ENCODE measurements at places on chromosomes 4 and X.

DNA sequence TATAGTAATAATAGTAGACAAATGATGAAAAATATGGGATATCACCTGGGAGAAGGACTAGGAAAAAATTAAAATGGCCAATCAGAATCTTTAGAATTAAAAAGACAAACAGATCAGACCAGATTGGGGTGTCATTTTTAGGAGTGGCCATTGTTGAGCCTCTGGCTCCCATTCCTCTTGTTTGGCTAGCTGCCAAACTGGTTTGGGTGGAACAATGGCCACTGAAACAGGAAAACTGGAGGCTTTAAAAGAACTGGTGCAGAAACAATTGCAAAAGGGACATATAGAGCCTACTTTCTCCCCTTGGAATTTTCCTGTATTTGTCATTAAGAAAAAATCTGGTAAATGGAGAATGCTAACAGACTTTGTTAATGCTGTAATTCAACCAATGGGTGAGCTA lies 294.8 kb upstream of the DKK2 start:
- no peak for DNase-seq

DNA sequence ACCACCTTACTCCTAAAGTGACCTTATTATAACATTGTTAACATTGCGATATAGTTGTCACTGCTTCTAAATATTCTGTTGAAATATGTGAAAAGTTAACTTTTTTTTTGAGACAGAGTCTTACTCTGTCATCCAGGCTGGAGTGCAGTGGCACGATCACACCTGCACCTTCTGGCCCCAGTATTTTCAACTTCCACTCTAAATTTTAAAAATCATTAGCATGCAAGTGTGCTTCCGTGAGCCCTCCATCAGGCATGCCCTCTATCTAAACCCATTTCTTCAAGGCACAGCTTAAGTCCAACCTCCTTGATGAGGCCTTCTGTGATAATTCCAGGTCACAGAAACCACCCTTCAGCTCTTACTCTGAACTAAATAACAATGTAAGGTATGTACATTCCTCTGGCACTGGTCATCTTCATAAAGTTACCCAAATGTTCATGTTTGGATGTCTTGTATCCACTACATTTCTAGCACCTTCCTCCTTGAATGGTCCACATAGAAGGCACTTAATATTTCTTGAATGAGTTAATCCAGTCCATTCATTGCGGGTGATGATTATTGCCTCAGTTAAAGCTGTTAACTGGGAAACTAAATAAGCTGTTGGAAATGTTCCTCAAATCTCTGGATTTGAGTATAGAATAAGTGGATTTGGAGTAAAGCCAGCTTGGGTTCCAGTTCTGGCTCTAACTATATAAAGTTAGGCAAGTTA lies 38.6 kb upstream of the TMEM131L start:
- no peak for DNase-seq

DNA sequence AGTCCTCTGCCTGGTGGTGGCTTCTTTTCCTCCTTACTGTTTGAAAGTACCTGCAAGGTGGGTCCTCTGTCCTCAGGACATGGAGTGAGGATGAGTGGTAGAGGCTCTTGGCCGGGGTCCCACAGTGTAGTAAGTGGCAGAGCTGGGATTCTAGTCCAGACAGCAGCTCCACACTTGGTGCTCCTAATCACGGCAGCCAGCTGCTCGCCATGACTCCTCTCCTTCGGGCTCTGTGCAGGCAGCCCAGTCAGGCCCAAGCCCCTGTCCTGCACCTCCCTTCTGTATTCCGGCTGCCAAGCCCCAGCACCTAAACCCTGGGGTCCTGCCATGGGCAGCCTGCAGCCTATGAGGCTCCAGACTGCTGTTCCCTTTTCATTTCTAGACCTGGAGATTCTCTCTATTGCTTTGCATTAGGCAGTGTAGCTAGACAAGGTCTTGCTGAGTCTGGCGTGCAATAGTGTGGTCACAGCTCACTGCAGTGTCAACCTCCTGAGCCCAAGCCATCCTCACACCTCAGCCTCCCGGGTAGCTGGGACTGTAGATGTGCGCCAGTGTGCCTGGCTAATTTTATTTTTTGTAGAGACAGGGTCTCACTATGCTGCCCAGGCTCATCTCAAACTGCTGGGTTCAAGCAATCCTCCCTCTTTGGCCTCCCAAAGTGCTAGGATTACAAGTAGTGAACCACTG lies 24.9 kb downstream of the NSD2 start:
- DNase-seq = no peak

DNA sequence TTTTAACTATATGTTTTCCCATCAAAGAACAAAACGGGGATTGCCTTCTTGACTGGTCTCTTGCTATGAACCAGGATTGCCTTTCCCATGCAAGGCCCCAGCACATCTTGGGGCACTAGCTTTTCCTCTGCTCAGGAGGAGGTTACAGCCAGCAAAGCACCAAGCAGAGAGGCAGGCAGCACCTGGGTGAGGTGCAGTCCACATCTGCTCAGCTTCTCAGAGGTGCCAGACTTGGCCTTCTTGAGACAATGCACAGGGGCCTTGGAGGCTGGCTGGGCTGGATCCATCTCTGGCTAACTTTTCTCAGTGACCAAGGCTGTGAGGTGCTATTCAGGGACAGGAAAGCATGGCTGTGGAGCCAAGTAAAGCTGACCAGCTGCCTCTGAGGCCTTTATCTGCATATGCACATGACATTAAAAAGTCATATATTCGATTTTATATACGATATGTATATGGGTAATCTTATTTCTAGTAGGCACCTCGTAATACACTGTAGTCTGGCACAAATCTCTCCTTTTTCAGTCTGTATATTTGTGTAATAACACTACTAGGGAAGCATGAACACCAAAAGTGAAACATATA lies 86.9 kb downstream of the CC2D2A start:
- no peak for DNase-seq

- no peak for DNase-seq
These were observed 268.8 kb upstream of the GALNT7 start for GRCh38 chr4:172899861-172900260.

DNA sequence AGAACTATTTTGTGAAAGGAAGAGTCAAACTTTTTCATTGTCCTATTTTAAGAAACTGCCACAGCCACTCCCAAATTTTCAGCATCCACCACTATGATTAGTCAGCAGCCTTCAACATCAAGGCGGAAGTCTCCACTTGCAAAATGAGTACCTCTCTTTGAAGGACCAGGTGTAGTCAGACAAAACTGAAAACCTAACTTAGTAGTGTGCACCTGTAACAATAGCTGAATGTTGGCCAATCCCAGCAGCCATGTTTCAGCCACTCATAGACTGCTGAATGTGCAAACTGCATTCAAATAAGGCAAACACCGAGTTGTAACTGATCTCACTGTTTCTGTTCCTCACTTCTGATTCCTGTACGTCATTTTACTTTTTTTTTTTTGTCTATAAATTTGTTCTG lies 341.1 kb downstream of the IL15 start:
- no peak for DNase-seq

DNA sequence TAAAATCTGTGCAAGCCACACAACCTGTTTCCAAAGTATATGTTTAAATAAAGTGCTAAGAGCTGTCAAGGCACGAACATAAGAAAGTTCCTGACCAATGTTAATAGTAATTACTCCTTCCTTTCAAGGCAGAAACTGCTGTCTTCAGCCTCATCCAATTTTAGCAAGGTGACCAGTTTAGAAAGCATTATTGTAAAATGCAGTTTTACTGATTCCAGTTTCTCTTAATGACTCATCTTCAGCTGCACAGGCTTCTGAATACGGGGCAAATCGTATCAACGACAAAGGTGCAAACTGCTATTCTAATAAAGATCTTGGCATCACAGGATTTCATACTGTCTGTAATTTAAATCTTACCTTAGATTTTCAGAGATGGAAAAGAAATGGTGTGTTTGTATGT lies 87.5 kb downstream of the PPP3CA start:
- no peak for DNase-seq

GRCh38 chr4:87505862-87506261 lies 23.3 kb downstream of the SPARCL1 start:
- no peak for DNase-seq

- DNase-seq = no peak
These were observed 330.9 kb downstream of the BCOR start for GRCh38 chrX:39766855-39767254.

DNA sequence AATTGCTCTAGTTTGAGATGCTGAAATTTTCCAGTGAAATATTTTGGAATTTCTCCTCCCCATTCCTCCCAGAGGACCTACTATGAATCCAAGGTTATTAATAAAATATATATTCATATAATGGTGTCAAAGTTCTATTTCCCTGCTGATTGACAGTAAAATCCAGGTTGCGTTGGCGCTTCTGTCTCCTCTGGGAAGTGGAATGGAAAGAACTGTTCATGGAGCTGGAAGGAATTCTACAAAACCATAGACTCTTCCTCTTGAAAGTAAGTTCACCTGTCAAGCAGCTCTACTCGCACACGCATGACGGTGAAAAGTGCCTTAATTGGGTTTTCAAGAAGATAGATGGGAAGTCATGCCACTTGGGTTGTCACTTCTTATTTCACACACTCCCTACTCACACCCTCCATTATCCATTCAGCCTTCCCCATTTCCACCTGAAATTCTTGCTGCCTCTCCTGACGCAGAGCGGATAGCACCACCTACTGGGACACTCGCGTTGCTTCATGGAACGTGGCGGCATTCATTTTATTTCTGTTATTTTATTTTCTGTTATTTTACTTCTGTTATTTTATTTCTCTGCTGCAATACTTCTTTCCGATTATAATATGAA lies 351.6 kb downstream of the NLGN4X start:
- no peak for DNase-seq

- DNase-seq = no peak
These were observed 1.5 kb downstream of the USP38 start for GRCh38 chr4:143186212-143186611.

- no peak for DNase-seq
These were observed 200.3 kb downstream of the AASDH start for GRCh38 chr4:56186808-56187523.

- DNase-seq = no peak
These were observed at the start of gene FAT1 for GRCh38 chr4:186723292-186724057. FAT1 (minus strand) TSS chr4:186723856; CDS start chr4:186709827, 14,029 bp downstream.

- no peak for DNase-seq
These were observed 399.7 kb downstream of the PABPC4L start for GRCh38 chr4:133801883-133802282.

- no peak for DNase-seq
These were observed 30.7 kb upstream of the SMARCA5 start for GRCh38 chr4:143482840-143483239.

GRCh38 chr4:89781321-89781720 lies 55.6 kb downstream of the SNCA start:
- no peak for DNase-seq

GRCh38 chr4:74367656-74368290 lies 2.8 kb downstream of the EREG start:
- DNase-seq = no peak

DNA sequence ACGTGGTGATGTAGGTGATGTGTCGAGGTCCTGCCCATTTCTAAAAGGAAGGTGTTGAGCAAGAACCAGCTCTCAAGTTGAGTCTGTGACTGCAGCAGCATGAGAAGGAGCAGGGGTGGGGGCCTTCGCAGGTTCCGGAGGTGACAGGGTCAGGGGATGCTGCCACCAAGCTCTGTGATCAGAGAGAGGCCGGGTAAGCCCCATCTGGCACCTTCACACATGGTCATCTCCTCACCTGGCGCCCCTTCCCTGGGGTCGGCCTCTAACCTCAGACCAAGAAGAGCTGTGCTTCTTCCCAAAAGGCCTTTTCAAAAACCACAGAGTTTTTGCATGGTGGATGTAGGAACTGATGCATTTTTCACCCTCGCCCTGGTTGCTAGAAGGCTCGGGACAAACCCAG lies 137.6 kb downstream of the CPZ start:
- no peak for DNase-seq

GRCh38 chr4:20464381-20464780 lies 212.7 kb downstream of the SLIT2 start:
- no peak for DNase-seq

DNA sequence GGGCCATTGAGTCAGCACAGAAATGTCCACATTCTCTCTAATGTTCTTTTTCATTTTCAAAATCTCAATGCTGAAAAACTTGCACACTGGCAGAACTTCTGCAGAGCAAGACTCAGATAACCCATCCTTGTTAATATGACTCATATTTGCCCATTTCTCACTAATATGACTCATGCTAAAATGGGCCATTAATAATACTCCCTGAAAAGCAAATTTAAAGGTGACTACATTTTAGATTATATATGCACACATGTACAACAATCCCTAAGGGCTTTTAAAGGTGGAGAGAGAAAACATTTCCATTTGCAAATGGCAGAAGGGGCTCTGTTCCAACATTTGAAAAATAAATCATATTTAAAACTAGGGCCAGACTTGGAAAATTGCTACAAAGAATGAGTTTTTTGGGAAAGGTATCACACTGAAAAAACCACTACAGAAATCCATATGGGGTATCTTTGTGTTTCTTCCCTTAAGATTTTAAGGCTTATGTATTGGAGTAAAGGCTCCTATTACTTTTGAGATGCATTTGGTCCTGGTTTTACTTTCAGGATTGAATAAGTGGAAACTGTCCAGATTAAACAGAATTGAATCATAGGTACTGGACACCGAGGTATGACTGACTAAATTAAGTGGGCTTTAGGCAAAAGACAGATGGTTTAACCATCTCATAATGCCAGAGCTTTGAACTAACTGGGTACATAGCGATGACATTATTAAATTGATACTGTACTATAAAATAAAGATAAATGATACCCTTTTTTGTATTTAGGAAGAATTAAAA lies 30.0 kb downstream of the TLR2 start:
- no peak for DNase-seq

DNA sequence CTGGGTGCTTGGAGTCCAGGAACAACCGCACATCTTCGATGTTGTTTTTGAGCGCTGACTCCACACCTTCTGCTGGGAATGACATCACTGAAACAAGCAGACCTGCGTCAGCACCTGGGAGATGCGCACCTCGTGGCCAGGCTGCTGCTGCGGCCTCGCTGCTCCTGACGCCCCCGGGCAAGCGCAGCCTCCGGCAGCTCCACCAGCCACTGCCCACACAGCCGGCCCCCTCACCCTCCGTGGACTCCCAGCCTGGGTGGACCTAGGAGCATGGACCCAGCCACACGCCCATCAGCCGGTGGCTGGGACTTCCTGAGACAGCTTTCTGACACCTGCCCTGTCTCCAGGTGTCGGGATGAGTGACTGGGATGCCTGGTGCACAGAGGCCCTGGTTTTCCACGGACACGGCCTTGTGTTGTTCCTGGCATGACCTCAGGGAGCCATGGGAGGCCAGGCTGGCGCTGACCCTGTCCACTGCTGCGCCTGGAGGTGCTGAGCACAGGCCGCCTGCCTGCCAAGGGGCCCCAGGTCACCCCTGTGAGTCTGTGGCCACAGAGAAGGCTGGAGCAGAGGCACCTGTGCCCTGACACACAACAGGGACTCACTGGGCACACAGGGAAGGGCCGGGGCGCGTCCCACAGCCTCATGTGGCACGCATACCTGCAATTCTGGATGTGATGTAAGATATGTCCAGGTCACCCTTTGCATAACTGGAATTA lies 48.6 kb downstream of the GAK start:
- DNase-seq = no peak

Measured in stimulated activated CD8-positive, alpha-beta memory T cell treated with anti-CD3 and anti-CD28 coated beads, Interleukin-7, amount 100 ng/mL, for 48 hours (primary cell).